ENCODE measurements at places on chromosomes 1 and 21. TPM values are rescaled to one million over a fixed set of nuclear protein-coding genes. Genes with fewer than 3 reads are reported as not detected.

LMOD1 gene
- total RNA-seq, result not detected

AK5 gene
- total RNA-seq, result 8.2 TPM

GPR89A gene
- total RNA-seq, result 49.2 TPM

PDPN gene
- not detected for total RNA-seq

OR2L5 gene
- not detected for total RNA-seq

SNX7 gene
- 77.2 TPM for total RNA-seq

NBPF20 gene
- total RNA-seq, result 3.7 TPM

PRELP gene
- total RNA-seq, result 0.07 TPM

OLIG1 gene
- not detected for total RNA-seq

TDRD10 gene
- total RNA-seq, result 2.9 TPM

PHF13 gene
- 11.6 TPM for total RNA-seq

AIRE gene
- not detected for total RNA-seq

All from thoracic aorta endothelial cell (primary cell).